Tibial nerve (tissue), 4 donors: ENCODE measurements at places on chromosomes 4 and X.

DNA sequence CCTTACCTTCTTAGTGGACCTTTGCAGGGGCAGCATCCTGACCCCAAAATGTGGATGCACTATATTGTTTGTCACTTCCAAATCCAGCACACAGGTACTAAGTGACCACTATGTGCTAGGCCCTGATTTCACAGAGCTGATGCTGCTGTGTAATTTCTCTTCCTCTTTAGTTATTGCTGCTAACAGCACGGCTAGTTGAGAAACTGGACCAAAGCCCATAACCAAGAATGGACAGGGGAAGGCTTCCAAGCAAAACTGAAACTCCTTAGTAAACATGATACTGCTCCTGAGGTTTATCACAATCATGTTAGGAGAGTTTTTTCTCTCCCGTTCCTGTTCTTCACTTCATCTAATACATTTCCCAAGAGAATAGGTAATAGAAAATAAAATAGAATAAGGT, 172.9 kb upstream of the TTC29 start:
- no peaks in the 10 kb centered on the region for H3K36me3 ChIP-seq
- no peak overlapping the region for H3K4me3 ChIP-seq
- peaks cover 22% of the 10 kb centered on the region for H3K4me1 ChIP-seq
- H3K27me3 ChIP-seq = no peaks in the 10 kb centered on the region
- no peak overlapping the region for H3K27ac ChIP-seq
- DNase-seq = no peak

- DNase-seq = no peak
- H3K36me3 ChIP-seq = no peaks in the 10 kb centered on the region
- no peaks in the 10 kb centered on the region for H3K4me1 ChIP-seq
- H3K27me3 ChIP-seq = no peaks in the 10 kb centered on the region
These were observed 813 bp downstream of the DIAPH2 start for GRCh38 chrX:96685210-96686099.

DNA sequence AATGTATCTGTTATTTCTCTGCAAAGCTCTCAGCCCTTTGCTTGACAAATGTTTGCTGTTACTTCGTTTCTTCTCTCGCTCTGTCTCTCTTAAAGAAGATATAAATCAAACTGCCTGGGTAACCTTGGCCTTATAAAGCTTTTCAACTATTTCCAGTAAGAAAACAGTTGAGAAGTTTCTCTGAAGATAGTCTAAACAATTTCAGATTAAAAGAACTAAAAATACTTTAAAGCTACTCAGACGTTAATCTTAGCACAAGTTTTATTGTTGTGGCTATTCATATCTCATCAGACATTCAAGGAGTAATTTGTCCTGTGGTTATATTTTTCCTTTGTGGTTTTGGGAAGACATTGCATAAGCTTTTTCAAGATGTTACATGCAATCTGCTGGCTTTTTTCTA, 22.6 kb downstream of the HOPX start:
- H3K4me1 ChIP-seq = peaks cover 27% of the 10 kb centered on the region
- no peak for DNase-seq
- H3K4me3 ChIP-seq = no peak overlapping the region
- H3K36me3 ChIP-seq = no peaks in the 10 kb centered on the region

DNA sequence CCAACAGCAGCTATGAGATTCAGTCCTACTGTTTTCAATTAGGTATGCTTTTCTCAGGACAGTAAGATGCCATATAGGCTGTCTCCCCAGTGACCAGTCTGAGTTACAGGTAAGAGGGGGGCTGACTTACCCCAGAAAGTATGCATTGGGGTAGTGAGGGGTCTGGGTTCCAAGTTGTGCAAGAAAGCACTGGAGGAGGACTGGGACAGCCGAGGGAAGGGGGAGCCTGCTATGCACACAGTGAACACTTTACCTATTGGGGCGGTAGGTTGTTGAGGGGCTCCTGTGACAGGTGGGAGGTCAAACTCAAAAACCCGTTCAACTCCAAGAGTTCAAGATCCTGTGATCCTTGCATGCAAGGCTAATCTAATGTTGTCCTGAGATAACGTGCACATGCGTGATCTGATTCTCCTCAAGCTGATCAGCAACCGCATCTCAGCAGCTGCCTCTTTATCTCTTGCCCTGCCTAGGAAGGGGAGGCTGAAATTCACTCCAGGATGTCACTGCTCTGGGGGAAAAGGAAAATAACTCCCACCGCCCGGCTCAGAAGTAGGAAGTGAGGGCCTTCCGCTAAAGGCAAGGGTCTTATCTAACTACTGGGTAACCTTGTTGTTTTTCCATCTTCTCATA, 108.8 kb upstream of the KIT start:
- no peak overlapping the region for H3K4me3 ChIP-seq
- no peaks in the 10 kb centered on the region for H3K36me3 ChIP-seq
- H3K27ac ChIP-seq = no peak overlapping the region
- H3K27me3 ChIP-seq = no peaks in the 10 kb centered on the region
- no peak for DNase-seq

DNA sequence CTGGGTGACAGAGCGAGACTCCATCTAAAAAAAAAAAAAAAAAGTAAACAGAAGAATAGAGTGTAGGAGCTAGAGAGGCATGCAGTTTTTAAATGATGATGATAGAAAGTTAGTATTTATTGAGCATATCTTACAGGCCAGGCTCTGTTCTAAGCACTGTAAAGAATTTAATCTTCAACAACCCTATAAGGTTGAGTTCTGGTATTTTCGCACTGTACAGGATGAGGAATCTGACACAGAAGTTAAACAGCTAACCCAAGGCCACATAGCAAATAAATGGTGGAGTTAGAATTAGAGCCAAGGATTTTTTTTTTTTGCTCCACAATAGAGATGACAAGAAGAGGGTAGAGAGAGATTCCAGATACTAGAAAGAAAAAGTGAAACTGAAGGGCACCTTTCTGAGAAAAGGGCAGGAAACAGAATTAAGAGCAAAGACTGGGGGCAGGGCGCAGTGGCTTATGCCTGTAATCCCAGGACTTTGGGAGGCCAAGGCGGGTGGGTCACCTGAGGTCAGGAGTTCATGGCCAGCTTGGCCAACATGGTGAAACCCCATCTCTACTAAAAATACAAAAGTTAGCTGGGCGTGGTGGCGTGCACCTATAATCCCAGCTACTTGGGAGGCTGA, 56.1 kb downstream of the KLHL5 start:
- H3K36me3 ChIP-seq = peaks cover 75% of the 10 kb centered on the region
- H3K27me3 ChIP-seq = no peaks in the 10 kb centered on the region
- H3K4me3 ChIP-seq = no peak overlapping the region
- no peak overlapping the region for H3K27ac ChIP-seq
- DNase-seq = no peak
- H3K4me1 ChIP-seq = no peaks in the 10 kb centered on the region

DNA sequence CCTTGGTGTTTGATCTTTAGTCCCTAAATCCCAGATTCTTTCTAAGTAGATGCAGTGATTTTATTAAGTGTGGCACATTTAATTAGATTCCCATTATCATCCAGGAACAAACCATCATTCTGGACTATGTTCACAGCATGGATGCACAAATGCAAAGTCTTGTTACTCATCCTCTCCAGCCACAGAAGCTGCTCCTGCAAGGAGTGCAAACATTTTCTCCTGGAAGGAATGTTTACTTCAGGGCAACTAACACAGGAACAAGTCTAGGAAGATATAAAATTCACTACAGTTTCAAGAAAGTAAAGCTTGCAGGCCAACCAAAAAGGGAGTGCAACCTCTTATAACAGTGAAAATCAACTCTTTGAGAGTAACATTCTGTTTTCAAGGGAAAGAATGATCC, 106.0 kb downstream of the IQCM start:
- DNase-seq = no peak
- no peak overlapping the region for H3K27ac ChIP-seq
- H3K4me1 ChIP-seq = no peaks in the 10 kb centered on the region

DNA sequence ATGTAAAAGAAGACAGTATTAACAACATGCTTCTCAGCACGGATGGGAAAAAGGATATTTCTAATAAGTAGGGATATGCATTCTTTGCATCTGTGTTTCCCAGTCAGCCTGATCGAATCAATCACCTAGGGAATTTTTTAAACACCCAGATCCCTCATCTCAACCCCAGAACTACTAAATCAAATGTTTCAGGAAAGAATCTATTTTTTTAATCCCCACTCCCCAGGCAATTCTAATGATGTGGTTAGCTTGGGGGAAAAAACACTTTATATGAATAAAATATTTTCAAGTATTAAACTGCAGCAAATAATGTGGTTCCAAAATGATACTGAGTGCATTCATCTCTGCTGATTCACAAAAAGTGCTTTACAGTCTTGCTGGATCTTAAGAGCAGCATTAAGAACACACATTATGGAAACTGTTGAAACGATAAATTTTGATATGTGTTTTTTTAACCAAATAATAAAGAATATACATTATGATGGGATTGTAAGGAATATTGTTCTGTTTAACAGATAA, 68.7 kb upstream of the GUCY1A1 start:
- H3K27ac ChIP-seq = no peak overlapping the region
- DNase-seq = no peak
- H3K4me3 ChIP-seq = no peak overlapping the region
- H3K36me3 ChIP-seq = no peaks in the 10 kb centered on the region
- peaks cover 4% of the 10 kb centered on the region for H3K4me1 ChIP-seq

GRCh38 chr4:151458148-151458547, 49.2 kb downstream of the FHIP1A start:
- H3K27ac ChIP-seq = no peak overlapping the region
- H3K4me3 ChIP-seq = no peak overlapping the region
- DNase-seq = no peak
- H3K36me3 ChIP-seq = no peaks in the 10 kb centered on the region
- H3K4me1 ChIP-seq = no peaks in the 10 kb centered on the region
- H3K27me3 ChIP-seq = no peaks in the 10 kb centered on the region

DNA sequence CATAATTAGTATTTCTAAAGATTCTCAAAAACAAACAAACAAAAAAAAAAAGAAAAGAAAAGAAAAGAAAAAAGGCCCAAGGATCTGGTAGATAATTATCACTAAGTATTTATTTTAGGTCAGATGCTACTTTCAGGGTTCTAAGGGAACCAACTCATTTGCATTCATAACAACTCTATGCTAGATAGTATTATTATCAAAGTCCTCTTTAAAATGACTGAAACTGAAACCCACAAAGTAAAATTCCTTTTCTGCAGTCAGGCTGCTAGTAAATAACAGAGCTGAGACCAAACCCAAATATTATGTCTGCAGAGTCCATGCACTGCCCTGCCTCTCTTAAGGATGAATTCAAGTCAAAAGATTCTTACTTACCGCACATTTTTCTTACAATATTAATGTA, 38.3 kb upstream of the MAPK10 start:
- H3K36me3 ChIP-seq = no peaks in the 10 kb centered on the region
- no peaks in the 10 kb centered on the region for H3K27me3 ChIP-seq
- H3K27ac ChIP-seq = no peak overlapping the region
- H3K4me3 ChIP-seq = no peak overlapping the region
- DNase-seq = no peak

DNA sequence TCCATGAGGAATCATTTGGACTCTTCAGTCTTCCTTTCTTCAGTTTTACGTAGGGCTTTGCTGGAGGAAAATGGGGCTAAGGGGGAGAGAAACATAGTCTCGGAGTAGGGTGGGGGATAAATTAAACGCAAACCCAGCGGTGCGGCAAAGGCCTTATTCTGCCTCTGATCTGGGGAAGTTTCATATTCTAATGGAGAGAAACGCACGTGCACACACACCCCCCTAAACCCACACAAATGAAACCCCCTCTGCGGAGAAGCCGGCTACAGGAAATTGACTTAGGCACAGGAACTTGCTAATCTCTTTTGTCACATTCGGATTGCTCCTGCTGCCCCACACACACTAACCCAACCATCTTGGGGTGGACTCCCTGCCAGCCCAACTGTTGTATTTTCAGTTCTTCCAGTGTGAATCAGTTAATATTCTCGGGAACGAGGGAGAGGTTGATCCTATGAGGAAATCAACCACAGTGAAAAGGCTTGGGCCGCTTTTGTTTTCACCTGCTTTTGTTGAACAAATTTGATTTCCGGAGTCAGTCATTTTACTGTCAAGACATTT, at the start of gene RHOH:
Gene RHOH (plus strand): TSS at position 308 of the 558 bp plus-strand sequence. CDS start 46,356 bp downstream, outside the sequence.
- no peak within 1 kb of the TSS for H3K27ac ChIP-seq
- H3K27me3 ChIP-seq = no peaks in the 10 kb centered on the region
- no peak for DNase-seq
- no peaks in the 10 kb centered on the region for H3K4me1 ChIP-seq
- no peaks in the 10 kb centered on the region for H3K36me3 ChIP-seq

GRCh38 chr4:122512430-122512829, 55.9 kb upstream of the IL2 start:
- no peak overlapping the region for H3K27ac ChIP-seq
- no peaks in the 10 kb centered on the region for H3K27me3 ChIP-seq
- no peaks in the 10 kb centered on the region for H3K4me1 ChIP-seq
- no peak overlapping the region for H3K4me3 ChIP-seq

DNA sequence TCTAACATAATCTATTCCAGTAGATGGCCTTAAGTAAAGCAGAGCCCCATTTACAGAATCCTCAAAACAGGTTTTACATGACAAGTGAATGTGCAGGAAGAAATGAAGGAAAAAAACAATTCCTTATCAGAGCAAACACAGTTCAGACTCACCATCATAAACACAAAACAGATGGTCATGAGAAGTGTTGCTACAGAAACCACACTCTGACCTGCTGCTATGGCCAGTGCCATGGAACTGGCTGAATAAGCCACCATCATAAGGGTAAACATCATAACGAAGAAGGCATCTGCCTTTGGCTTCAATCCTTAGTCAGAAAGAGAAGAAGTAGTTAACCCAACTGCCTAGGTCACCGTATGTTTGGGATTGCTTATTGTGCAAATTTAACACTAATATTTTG, 61.1 kb downstream of the ABCG2 start:
- no peaks in the 10 kb centered on the region for H3K4me1 ChIP-seq
- H3K27ac ChIP-seq = no peak overlapping the region
- no peak overlapping the region for H3K4me3 ChIP-seq
- H3K36me3 ChIP-seq = no peaks in the 10 kb centered on the region

- H3K4me3 ChIP-seq = no peak overlapping the region
- H3K27ac ChIP-seq = no peak overlapping the region
- H3K4me1 ChIP-seq = peaks cover 19% of the 10 kb centered on the region
- H3K27me3 ChIP-seq = peaks cover 42% of the 10 kb centered on the region
- no peaks in the 10 kb centered on the region for H3K36me3 ChIP-seq
These were observed 591 bp upstream of the NWD2 start for GRCh38 chr4:37243722-37244582.

DNA sequence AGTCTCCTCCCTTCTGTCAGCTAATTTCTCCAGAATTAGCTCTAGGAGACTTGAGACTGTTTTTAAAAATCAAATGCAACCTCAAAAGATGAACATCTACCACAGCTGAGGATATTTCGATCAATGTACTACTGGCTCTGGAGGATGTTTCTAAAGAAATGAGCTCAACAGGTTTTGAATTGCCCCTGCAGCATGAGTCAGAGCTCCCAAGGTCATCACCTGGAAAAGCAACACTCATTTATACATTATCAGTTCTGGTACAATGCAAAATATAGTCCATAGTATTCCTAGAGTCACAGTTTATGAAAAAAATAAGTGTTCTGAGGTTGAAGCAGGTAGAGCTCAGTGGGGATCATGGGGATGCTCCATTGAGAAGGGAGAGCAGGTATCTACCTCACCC, 50.8 kb upstream of the MCF2 start:
- no peak for DNase-seq
- H3K36me3 ChIP-seq = peaks cover 19% of the 10 kb centered on the region
- no peak overlapping the region for H3K4me3 ChIP-seq
- H3K27me3 ChIP-seq = no peaks in the 10 kb centered on the region
- no peak overlapping the region for H3K27ac ChIP-seq

GRCh38 chr4:26124753-26125321, 196.0 kb upstream of the RBPJ start:
- H3K4me1 ChIP-seq = no peaks in the 10 kb centered on the region
- no peaks in the 10 kb centered on the region for H3K36me3 ChIP-seq

- DNase-seq = no peak
- no peaks in the 10 kb centered on the region for H3K36me3 ChIP-seq
- peak overlapping the region; percentile 99 for H3K4me3 ChIP-seq
These were observed 404 bp downstream of the PPP2R3B start for GRCh38 chrX:386239-386767.
